ENCODE measurements at places on chromosomes 3 and 15. TPM values are rescaled to one million over a fixed set of nuclear protein-coding genes. Genes with fewer than 3 reads are reported as not detected.

DNA sequence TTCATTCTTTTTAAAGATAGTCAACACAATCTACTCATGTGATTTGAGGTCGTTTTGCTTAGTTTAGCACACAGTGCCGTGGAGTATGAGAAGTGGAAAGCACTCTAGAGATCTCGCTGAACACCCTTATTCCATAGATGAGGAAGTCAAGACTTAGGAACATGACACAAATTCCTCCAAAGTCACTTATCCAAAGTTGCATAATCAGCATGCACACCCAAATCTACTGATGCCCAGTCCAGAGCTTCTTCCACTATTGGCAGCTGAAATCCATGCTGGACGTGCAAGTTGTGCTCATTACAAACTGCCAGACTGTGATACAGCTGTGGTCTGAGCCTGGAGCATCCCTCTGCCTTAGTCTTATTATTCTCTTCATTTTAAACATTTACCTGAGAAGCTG, 83.5 kb upstream of the ZNF280D start:
- peaks cover 5% of the 10 kb centered on the region for H3K4me1 ChIP-seq
- H3K4me3 ChIP-seq: no peak overlapping the region
- H3K27ac ChIP-seq: no peak overlapping the region
- no peak for DNase-seq

GRCh38 chr15:29343229-29343628, 73.6 kb upstream of the NSMCE3 start:
- H3K27me3 ChIP-seq: no peaks in the 10 kb centered on the region
- no peak for DNase-seq
- no peak overlapping the region for H3K4me3 ChIP-seq
- H3K36me3 ChIP-seq: no peaks in the 10 kb centered on the region
- no peak overlapping the region for H3K27ac ChIP-seq
- H3K4me1 ChIP-seq: no peaks in the 10 kb centered on the region

GRCh38 chr3:60870396-60870795, 380.9 kb downstream of the FHIT start:
- no peak overlapping the region for H3K27ac ChIP-seq
- no peaks in the 10 kb centered on the region for H3K4me1 ChIP-seq
- DNase-seq: no peak
- no peaks in the 10 kb centered on the region for H3K27me3 ChIP-seq

- H3K27ac ChIP-seq: no peak overlapping the region
- H3K27me3 ChIP-seq: no peaks in the 10 kb centered on the region
- no peaks in the 10 kb centered on the region for H3K36me3 ChIP-seq
- no peaks in the 10 kb centered on the region for H3K4me1 ChIP-seq
- no peak for DNase-seq
Measured at GRCh38 chr3:159458010-159458409, 530.6 kb upstream of the IL12A start.

- no peaks in the 10 kb centered on the region for H3K4me1 ChIP-seq
- no peak overlapping the region for H3K4me3 ChIP-seq
- no peaks in the 10 kb centered on the region for H3K27me3 ChIP-seq
- H3K36me3 ChIP-seq: no peaks in the 10 kb centered on the region
- no peak for DNase-seq
- no peak overlapping the region for H3K27ac ChIP-seq
Measured at GRCh38 chr15:66591322-66591862, 25.6 kb upstream of the LCTL start.

- no peaks in the 10 kb centered on the region for H3K36me3 ChIP-seq
- DNase-seq: no peak
- H3K4me3 ChIP-seq: no peak overlapping the region
- H3K27me3 ChIP-seq: no peaks in the 10 kb centered on the region
- H3K4me1 ChIP-seq: no peaks in the 10 kb centered on the region
- no peak overlapping the region for H3K27ac ChIP-seq
Measured at GRCh38 chr3:135895106-135895733, 70.3 kb upstream of the PPP2R3A start.

DNA sequence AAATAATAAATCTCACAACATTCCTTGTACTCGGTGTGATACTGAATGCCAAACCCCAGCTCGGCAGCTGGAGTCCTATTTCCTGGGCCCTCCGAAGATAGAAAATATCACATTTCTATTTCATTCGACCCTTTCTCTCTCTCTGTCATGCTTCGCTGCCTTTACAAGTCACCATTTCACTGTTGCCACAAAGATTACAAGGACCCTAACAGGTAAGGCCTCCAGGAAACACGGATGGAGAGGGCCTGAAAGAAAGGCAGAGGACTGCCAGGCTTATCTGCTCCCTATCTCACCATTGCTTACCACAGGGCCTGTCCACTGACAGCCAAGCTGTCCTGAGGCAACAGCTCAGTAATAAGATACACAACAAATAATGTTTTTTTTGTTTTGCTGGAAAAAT, 376.5 kb downstream of the MECOM start:
- no peaks in the 10 kb centered on the region for H3K27me3 ChIP-seq
- peaks cover 5% of the 10 kb centered on the region for H3K4me1 ChIP-seq
- no peaks in the 10 kb centered on the region for H3K36me3 ChIP-seq
- no peak overlapping the region for H3K4me3 ChIP-seq
- no peak overlapping the region for H3K27ac ChIP-seq

DNA sequence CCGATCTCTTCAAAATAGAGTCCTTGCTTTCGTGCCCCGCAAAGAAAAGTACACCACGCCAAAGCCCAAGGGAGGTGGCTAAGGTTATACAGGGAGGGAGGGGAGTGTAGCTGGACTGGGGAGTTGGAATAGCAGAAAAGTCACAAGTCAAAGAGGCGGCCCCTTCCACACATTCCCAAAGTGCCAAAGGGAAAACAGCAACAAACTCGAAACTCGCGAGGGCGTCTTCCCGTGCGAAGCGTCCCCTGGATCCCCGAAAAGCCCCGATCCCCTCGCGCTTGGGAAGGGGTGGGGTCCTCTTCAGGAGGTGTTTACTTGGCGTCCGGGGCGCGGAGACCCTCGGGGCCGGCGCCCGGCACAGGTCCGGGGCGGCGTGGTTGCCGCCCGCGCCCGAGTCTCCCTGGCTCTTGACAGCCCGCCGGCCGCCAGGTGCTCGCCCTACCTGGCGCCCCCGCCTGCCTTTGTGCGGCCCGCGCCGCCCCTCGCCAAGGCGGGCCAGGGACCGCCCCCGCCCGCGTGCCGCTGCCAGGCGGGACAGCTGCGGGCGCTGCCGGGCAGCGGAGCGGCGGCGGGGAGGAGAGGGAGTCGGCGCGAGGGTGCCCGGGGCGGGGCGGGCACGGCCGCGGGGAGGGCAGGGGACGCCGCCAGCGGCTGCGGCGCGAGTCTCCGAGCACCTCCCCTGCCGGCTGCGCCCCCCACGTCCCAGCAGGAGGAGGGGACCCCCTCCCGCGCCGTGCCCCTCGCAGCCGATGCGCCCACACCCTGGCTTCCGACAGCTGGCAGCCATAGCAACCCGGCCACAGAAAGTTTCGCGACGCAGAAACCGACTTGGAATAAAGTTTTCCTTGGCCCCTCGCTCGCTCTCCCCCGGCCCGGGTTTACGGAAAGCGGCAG, 966 bp downstream of the MYO1E start:
- DNase-seq: no peak
- H3K4me3 ChIP-seq: peak overlapping the region; percentile 97
- H3K4me1 ChIP-seq: peaks cover 31% of the 10 kb centered on the region
- peak overlapping the region; percentile 95 for H3K27ac ChIP-seq

- no peaks in the 10 kb centered on the region for H3K27me3 ChIP-seq
- no peak overlapping the region for H3K4me3 ChIP-seq
- peaks cover 21% of the 10 kb centered on the region for H3K4me1 ChIP-seq
- DNase-seq: no peak
- peaks cover under 1% of the 10 kb centered on the region for H3K36me3 ChIP-seq
Measured at GRCh38 chr3:11275926-11276325, 3.7 kb downstream of the ATG7 start.

GRCh38 chr15:27650244-27650643, 448.9 kb downstream of the OCA2 start:
- H3K27me3 ChIP-seq: no peaks in the 10 kb centered on the region
- H3K4me3 ChIP-seq: no peak overlapping the region

DNA sequence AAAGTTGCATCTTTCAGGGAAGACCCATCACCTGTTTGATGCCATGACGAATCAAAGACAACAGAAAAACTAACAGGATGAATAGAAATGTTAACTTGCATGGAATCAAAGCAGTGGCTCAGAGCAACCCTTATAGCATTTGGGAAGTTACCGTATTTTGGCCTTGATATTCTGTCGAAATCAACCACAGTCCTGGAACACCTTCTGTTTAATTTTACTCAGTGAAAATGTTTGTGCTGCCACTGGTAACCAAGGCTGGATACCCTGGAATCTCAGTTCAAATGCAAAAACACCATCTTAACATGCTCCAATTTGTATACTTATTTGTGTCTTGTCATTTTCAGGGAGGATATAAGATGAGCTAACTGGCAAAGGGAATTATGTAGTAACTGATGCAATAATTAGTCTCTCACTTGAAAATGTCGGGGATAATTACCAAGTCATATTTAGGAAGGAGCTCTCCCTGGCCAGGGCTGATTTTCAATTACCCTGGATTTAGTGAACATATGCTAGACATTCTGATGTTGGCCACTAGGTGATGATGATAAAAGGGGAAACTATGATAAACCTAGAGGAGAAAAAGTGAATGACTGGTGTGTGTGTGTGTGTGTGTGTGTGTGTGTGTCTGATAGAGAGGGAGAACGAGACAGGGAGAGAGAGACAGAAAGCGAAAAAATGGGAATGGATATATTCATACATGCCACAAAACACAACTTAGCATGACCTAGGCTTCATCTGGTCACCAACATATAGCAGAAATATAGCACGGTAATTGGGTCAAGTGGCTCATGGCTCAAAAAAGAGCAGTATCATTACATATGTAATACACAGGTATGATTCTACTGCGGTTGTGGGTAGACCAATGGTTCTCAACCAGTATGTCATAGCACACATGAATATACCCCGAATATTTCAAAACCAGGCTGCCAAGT, 19.0 kb upstream of the PRICKLE2 start:
- DNase-seq: no peak
- no peak overlapping the region for H3K27ac ChIP-seq

GRCh38 chr3:29764603-29765254, 483.9 kb downstream of the RBMS3 start:
- H3K27me3 ChIP-seq: no peaks in the 10 kb centered on the region
- no peak for DNase-seq
- H3K4me3 ChIP-seq: no peak overlapping the region
- H3K27ac ChIP-seq: no peak overlapping the region
- H3K4me1 ChIP-seq: peaks cover 30% of the 10 kb centered on the region

- peaks cover 12% of the 10 kb centered on the region for H3K4me1 ChIP-seq
- peak within 1 kb of the TSS; percentile 77 for H3K4me3 ChIP-seq
- peak; percentile 67 for DNase-seq
- H3K36me3 ChIP-seq: no peaks in the 10 kb centered on the region
Measured at GRCh38 chr3:142148792-142149672, at the start of gene TFDP2. TFDP2 (minus strand) TSS chr3:142149544; CDS start chr3:142101749, 47,795 bp downstream.

- H3K27me3 ChIP-seq: no peaks in the 10 kb centered on the region
- H3K36me3 ChIP-seq: no peaks in the 10 kb centered on the region
- no peaks in the 10 kb centered on the region for H3K4me1 ChIP-seq
- no peak overlapping the region for H3K4me3 ChIP-seq
Measured at GRCh38 chr3:192435241-192435640, 292.1 kb downstream of the FGF12 start.

DNA sequence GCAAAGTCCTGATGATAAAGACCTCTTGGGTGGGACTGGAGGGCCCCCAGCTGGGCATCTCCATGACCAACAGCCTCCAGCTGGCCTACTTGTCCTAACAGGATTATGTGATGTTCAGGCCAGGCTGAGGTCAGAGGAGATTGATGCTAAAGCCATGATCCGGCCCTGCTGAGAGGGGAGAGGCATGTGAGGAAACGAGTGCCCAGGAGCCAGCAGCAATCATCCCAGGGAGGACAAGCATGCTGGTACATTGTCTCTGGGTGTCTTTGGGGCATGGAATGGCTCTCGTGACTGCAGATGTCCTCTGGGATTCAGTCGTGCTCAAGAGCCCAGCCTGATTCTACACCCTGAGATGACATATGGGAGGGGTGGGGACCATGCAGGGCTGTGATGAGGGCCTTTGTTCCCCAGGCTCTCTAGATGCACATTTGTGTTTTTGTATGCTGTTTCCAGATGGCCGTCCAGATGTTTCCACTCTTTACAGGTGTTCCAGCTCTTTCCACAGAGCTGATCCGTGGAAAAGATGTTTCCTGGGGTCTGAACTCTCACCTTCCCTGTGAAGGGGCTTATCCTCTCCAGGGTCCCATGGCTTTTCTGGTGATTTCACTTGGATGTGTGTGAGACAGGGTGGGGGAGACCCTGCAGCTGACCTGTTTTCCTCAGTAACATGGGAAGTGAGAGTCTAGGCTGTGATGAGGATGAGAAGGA, 20.2 kb downstream of the SLC24A1 start:
- no peaks in the 10 kb centered on the region for H3K36me3 ChIP-seq
- H3K4me1 ChIP-seq: no peaks in the 10 kb centered on the region
- DNase-seq: no peak
- H3K27ac ChIP-seq: no peak overlapping the region
- no peak overlapping the region for H3K4me3 ChIP-seq

DNA sequence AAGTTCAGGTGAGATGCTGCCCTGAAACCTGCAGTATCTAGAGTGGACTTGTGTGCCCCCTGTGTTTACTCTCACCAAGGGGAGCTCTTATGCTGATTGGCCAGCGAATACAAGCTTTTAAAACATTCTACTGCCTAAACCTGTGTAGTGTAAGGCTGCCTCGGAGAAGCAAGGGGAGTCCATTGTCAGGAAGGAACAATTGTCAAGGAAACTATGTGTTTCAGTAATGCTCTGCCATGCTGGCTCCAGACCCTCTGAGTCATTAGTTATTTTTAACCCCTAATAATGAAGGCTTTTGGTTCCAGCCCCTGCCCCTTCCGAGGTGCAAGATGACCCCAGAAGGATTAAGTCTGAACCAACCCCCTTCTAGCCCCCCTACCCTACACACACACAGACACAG, 66.1 kb upstream of the CHMP2B start:
- DNase-seq: no peak
- H3K36me3 ChIP-seq: no peaks in the 10 kb centered on the region
- H3K4me3 ChIP-seq: no peak overlapping the region
- no peak overlapping the region for H3K27ac ChIP-seq
- no peaks in the 10 kb centered on the region for H3K4me1 ChIP-seq

Gene GATM
- total RNA-seq: 27.6 TPM

Gene CEMIP
- total RNA-seq: 1.2 TPM

Gene ZNF592
- 26.7 TPM for total RNA-seq

Gene KAT2B
- total RNA-seq: 48.0 TPM

Gene MEIS2
- total RNA-seq: 46.4 TPM

Gene FOXB1
- total RNA-seq: not detected

Gene GPR149
- not detected for total RNA-seq

Gene PLA2G4F
- total RNA-seq: 0.78 TPM
